Activated CD8-positive, alpha-beta memory T cell treated with anti-CD3 and anti-CD28 coated beads, Interleukin-2, amount 50 U/mL, for 4 hours (primary cell): ENCODE measurements at places on chromosomes 4 and X.

DNA sequence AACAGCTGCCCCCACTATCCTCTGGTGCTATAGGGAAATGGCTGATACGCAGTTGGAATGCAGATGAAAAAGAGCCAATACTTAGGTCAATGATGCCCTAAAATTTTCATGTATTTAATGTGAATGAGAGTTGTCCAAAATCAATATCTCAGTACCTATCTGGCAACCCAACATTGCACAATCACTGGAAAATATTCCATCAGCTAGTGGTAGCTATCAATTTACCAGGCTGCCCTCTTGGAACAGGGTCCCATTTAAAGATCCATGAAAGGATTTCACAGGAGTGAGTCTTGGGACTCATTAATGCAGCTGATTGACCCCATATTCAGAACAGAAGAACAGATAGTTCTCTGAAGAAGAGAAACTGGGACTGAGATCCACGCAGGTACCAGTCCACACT, 638.9 kb downstream of the SMARCA1 start:
- no peak for DNase-seq

GRCh38 chr4:102169345-102169744, 175.9 kb downstream of the SLC39A8 start:
- no peak for DNase-seq

- no peak for DNase-seq
Measured at GRCh38 chr4:7467471-7467870, 32.7 kb upstream of the PSAPL1 start.

DNA sequence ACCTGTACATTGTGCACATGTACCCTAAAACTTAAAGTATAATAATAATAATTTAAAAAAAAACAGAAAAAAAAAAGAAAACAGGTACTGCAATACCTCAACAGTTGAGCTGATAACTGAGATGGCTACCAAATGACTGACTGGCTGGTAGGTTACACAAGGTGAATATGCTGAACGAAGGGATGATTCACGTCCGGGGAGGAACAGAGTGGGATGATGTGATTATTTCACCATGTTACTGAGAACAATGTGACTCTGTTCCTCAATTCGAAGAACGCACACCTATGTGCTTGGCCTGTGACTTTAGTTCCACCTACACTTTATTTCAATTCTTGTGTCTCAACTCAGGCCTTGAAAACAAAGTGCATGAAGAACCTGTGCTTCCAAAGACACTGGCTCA, 111.7 kb downstream of the CXXC4 start:
- no peak for DNase-seq

- DNase-seq, result no peak
Measured at GRCh38 chrX:267771-268261, 13.4 kb upstream of the PLCXD1 start.

GRCh38 chr4:174263445-174263736, 20.1 kb downstream of the FBXO8 start:
- DNase-seq, result no peak
